ENCODE measurements at places on chromosomes 13 and 19.

- no peak for DNase-seq
Measured at GRCh38 chr13:65860306-65860705, 1369.8 kb downstream of the PCDH9 start.

- DNase-seq = no peak
Measured at GRCh38 chr19:44900328-44901244, 5.0 kb upstream of the APOE start.

DNA sequence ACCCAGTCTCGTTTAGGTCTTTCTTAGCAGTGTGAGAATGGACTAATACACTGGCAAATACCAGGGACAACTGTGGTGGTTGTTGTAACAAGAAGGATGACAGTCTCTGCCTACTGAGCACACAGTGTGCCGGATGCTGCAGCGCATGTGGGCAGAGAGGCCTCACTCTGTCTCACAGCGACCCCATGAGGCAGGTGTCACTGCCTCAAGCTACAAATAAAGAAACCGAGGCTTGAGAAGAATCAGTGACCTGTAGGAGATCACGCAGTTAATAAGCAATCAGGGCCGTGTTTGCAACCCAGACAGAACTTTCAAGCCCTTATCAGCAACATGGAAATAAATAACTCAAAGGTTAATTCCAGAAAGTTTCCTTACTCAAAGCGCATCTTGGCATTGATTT is 40.5 kb upstream of the GAS6 start:
- no peak for DNase-seq

GRCh38 chr19:2199861-2200623 is 36.1 kb downstream of the PLEKHJ1 start:
- no peak for DNase-seq

DNA sequence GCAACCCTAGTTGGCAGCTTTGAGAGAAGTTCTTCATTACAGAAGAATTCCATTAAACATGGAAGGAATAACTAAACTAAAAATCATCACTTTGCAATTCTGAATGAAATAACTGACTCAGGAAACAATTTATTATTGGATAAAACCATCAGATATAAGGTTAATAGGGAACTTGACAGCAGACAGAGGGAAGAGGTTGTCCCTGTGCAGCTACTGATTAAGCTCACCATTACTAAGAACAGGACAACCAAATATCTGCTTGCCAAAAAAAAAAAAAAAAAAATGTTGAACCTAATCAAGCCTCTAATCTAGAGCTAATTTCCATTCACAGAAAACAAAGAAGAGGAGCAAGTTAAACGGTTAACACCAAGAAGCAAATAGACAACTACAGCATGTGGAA is 12.8 kb downstream of the N4BP2L2 start:
- DNase-seq = no peak

DNA sequence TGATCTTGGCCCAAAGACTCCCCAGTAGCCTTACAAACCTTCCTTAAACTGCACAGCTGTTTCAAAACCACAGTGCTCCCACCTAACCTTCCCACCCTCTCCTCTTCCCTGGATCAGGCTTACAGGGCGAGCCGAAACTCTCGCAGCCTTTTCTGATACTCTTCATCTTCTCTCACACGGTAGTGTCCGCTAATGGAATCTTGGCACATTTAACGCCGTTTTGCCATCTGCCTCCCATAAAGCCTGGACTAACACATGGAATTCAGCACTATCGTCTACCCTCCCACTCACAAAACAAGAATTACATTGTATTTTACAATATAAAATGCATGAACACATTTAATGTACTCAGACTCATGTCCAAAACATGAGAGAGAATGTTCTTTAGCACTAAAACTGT is 135.9 kb downstream of the RAP2A start:
- DNase-seq = no peak
